CD4-positive, alpha-beta T cell treated with Interleukin-17A for 4 hours (primary cell): ENCODE measurements at places on chromosomes 7 and 10.

DNA sequence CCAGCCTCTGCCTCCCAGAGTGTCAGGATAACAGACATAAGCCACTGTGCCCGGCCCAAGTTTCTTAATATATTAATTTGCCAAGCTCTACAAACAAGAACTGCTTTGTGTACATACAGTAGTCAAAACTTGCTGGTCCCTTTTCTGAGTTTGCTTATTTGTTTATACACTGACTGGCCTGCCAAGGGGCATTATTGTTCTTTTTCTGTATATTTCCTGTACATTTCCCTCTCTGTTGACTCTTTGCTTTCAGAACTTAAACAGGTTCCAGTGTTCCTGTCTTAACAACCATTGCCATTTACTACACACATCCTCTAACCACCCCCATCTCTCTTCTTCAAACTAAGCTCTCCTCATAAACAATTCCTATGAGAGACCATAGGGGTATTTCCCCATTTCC, 61.5 kb upstream of the RPA3 start:
- DNase-seq = no peak

DNA sequence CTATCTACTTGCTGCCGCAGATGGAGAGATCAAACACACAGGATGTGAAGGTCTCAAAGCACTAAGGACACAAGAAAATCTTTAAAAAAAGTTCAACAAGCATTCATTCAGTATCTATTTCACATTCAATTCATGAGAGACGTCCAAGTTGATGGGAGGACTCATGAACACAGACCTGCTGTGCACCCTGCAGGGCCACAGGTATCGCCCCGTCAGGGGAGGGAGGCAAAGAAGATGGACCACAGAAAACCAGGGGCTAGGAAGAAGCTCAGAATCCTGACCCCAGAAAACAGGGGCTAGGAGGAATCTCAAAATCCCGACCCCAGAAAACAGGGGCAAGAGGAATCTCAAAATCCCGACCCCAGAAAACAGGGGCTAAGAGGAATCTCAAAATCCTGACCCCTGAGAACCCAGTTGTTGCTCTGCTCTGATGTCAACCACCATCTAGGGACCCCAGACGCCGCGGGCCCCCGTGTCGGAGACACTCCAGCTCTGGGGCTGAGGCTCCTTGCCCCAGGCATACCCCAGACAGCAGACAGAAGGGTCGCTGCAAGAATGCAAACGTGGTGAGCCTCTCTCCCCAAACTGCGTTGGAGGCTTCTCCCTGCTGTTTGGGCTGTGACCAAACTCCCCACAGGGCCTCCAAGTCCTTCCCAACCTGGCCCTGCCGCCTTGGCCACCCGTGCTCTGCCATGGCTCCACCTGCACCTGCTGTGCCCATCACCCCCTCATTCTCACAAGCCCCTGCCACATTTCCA, 197.6 kb downstream of the DIP2C start:
- DNase-seq = no peak

GRCh38 chr10:14605231-14605925, 169.3 kb downstream of the FAM107B start:
- peak; percentile 44 for DNase-seq

DNA sequence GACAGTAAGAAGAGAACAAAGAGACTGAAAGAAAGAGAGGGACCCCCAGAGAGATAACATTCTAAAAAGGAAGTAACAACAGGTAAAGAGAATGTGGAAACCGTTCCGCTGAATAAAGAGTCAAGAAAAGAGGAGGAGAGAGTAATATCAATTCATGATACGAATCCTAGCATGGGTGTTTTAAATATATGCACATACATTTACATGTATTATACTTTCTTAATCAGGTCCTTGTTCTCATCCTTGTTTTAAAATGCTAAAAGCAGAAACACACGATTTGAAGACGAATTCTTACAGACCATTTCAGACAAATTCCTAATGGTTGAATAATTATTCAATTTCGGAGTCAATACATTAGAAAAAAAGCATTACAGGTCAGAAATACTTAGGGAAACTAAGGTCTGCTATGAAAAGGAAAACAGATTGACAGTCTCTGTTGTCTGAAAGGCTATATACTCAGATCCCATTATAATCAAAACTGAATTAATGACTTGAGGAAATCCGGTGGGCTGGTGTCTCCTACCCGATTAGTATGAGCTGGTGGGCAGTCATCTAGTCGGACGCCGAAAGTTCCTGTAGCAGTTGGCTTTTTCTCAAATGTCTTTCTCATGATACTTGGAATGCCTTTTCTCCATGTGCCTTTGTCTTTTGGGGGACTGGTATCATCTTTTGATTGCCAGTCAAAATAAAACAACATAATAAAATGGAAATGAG, 127.3 kb downstream of the ARHGAP21 start:
- DNase-seq = no peak

DNA sequence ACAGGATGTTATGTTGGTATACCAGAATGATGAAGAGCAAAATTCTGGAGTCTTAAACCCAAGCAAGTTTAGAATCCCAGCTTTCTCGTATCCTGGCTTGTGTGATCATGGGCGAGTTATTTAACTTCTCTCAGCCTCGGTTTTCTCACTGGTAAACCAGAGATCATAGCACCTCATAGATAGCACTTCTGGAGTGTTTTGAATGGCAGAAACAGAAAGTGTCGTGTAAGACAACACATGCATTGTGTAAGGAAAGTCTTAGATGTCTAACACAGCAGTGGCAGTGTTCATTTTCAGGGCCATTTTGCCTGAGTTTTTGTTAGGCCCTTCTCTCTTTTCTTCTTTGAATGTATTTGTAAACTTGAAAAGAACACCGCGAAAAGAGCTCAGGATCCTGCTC, 465.1 kb downstream of the AUTS2 start:
- no peak for DNase-seq

- no peak for DNase-seq
Measured at GRCh38 chr7:42688056-42688371, 223.9 kb downstream of the C7orf25 start.

GRCh38 chr10:88881320-88881719, 1.3 kb downstream of the STAMBPL1 start:
- DNase-seq = peak; percentile 15

DNA sequence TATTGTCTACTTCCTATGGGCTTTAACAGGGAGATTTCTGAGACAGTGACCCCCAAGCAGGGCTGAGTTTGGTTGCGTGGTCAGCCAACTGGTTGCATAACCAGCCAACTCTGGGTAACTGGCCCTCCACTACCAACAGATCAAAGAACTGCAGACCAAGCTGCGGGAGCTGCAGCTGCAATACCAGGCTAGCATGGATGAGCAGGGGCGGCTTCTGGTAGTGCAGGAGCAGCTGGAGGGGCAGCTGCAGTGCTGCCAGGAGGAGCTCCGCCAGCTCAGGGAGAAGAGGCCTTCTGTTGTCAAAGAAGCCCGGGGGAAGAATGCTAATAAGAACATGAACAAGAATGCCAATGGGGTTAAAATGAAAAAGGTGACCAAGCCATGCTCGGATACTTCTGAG, 15.7 kb upstream of the FLNC start:
- no peak for DNase-seq

DNA sequence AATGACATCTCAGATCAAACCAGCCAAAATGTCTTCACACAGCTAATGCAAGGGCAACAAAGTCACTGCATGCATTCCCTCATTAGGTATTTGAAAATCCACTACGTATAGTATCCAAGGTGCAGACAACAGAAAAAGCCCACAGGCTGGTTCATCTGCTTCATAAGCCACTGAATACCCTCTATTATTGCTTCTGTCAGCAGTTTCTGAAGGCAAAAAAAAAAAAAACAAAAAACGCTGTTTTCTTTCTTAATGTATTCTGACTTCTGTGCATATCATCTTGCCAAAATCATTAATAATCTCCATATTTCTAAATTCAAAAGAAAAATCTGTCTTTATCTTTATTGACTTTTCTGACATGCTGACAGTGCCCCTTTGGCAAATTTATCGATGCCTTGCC, 13.4 kb downstream of the CPVL start:
- no peak for DNase-seq

DNA sequence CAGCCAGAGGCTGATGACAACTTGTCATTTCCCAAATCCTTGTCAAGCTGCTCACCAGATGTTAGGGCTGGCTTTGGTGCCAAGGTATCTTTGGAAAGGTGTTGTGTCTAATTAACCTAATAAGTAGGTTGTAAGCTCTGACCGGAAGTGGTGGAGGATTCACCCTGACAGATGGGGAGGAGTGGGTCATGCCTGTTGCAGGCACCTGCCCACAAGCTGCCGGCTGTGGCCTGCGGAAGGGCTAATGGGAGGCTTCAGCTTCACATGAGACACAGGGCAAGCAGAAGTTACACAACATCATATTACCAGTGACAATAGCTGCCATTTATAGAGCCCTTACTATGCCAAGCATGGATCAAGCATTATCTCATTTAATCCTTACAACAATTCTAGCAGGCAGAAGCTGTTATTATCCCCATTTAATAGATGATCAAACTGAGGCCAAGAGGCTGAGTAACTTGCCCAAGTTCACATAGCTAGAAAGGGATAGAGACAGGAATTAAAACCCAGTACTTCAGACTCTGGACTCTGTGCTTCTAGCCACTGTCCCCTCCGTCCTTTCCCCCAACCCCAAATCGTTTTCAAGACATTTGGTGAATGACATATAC, 63.1 kb upstream of the DUSP5 start:
- DNase-seq = no peak

GRCh38 chr7:116521046-116521664, 3.7 kb upstream of the CAV1 start:
- no peak for DNase-seq

- DNase-seq = no peak
Measured at GRCh38 chr7:257647-257992, 32.4 kb upstream of the FOXL3 start.

GRCh38 chr7:79288655-79289054, 164.8 kb downstream of the MAGI2 start:
- no peak for DNase-seq

GRCh38 chr10:29837586-29837985, 202.8 kb upstream of the SVIL start:
- DNase-seq = no peak

DNA sequence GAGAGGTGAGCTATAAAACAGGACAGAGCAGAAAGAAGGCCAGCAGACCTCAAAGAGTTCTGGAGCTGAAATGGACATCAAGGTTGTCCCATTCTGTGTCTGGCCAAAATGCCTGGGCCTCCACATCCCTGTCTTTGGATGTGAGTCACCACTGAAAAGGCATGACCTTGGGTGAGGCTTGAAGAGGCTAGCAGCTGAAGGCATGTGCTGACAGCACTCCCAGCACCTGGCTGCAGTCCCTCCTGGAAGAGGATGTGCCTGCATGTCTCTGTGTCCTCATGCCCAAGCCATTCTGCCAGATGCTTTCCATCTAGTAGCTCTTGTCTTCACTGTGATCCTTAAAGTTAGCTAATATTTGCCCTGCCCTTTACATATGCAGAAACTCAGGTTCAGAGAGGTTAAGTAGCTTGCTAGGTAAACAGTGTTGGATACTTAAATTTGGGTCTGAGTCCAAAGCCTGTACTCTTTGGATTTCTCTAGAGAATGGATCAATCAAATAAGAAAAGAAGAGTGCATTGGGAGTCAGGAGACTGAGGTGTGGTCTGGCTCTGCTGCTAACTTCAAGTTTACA, 35.8 kb downstream of the HECW1 start:
- no peak for DNase-seq

DNA sequence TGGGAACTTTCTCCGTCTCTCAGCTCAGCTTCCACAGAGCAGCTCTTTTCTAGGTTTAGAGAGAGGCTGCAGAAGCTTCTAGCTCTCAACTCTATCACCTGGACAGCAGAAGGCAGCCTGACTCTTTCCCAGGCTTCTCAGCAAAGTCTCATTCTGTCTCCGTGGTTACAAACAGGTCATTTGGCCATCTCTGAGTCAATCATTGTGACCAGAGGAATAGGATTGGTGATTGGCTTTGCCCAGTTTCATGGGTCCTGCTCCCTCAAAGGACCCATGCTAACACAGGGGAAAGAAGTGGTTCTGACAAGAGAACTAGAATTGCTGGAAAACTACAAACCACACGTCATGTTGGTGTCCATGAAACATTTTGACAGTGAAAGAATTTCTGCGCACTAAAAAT, 43.6 kb downstream of the PRR15 start:
- DNase-seq = no peak

GRCh38 chr10:66639371-66639770, 286.5 kb upstream of the LRRTM3 start:
- no peak for DNase-seq

GRCh38 chr10:48613016-48613415, 8.1 kb upstream of the ARHGAP22 start:
- no peak for DNase-seq

DNA sequence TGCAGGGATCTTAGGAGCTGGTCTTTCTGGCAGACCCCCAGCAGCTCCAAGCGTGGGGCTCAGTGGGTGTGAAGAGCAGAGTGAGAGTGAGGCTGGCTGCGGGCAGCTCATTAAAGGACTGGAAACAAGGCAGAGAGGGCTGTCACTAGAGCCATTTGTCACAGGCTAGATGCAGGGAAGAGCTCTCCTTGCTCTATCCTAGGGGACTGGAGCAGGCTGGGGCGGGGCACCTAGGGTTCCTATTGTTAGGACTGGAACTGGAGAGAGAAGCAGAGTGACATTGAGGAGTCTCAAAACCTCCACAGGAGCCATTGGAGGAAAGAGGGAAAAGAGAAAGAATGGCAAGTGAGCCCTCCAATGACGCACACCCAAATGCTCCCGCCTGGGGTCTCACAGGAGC, 772 bp upstream of the DDC start:
- no peak for DNase-seq

- DNase-seq = no peak
Measured at GRCh38 chr10:116104210-116104932, 168.6 kb downstream of the GFRA1 start.

GRCh38 chr7:121352323-121352722, 23.5 kb downstream of the WNT16 start:
- no peak for DNase-seq

DNA sequence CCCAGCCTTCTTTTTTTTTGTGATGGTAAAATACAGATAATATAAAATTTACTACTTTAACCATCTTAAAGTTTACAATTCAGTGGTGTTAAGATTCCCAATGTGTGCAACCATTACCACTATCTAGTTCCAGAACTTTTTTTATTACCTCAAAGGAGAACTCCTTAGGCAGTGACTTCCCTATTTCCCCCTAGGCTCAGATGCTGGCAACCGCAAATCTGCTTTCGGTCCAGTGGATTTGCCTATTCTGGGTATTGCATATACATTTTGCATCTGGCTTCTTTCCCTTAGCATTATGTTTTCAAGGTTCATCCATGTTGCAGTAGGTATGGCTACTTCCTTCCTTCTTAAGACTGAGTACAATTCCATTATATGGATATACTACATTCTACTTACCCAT, 56.5 kb downstream of the AFAP1L2 start:
- no peak for DNase-seq

GRCh38 chr10:96638696-96639095, 51.9 kb upstream of the TM9SF3 start:
- DNase-seq = no peak

GRCh38 chr7:70681469-70682350, 450.2 kb upstream of the GALNT17 start:
- peak; percentile 16 for DNase-seq

GRCh38 chr7:48108959-48109847, 20.1 kb downstream of the UPP1 start:
- no peak for DNase-seq

GRCh38 chr7:82413237-82413636, 30.3 kb downstream of the CACNA2D1 start:
- DNase-seq = no peak
